ENCODE measurements at places on chromosomes 2 and 18.

GRCh38 chr2:217521820-217522219 is 481.0 kb downstream of the TNS1 start:
- no peak for DNase-seq

DNA sequence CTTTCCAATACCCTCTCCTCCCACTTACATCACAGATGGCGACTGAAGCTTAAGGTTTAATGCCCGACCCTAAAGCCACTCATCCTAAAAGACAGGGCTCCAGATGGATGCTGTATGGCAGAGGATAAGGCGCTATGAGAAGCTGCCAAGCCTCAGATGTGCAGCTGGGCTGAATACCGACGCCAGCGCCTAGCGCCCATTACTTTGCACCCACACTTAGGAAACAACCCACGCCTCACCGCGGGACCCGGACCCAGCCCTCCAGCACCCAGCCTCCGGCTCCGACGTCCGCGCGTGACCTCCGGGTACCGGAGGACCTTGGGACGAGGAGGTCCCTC is 335 bp downstream of the TRAK2 start:
- DNase-seq, result no peak

DNA sequence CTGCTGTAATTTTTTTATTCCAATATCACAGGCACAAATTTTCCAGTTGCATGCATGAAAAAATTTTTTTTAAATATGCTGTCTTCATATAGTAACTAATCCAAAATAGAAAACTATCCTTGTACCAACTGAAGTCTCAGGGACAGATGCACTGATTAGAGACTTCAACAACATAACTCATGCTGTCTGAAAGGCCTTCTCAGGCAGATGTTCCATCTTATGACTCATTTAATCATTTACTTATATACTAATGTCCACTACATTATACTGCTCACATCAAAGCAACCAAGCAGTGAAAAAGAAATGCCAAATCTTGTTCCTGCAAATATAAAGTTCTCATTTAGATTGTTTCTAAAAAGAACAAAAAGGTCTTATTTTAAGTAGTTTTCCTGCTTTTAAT is 53.1 kb downstream of the OLA1 start:
- DNase-seq, result no peak

DNA sequence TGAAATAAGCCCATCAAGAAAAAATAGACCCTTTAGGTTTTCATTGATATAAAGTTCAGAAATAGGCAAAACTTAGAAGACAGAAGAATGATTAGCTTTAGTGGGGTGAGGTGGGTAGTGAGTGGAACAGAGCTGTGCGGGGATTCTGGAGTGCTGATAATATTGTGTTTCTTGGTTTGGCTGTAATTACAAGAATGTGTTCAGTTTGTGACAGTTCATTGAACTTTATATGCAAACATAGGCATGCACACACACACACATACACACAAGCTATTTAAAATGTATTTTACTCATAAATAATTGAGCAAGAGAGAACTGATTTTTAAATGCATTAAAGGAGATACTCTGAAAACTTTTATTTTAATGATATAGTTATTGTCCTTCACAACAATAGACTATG is 17.1 kb downstream of the ARHGAP15 start:
- DNase-seq, result no peak

- DNase-seq, result no peak
Measured at GRCh38 chr18:23143016-23143814, 7.9 kb downstream of the CABLES1 start.

DNA sequence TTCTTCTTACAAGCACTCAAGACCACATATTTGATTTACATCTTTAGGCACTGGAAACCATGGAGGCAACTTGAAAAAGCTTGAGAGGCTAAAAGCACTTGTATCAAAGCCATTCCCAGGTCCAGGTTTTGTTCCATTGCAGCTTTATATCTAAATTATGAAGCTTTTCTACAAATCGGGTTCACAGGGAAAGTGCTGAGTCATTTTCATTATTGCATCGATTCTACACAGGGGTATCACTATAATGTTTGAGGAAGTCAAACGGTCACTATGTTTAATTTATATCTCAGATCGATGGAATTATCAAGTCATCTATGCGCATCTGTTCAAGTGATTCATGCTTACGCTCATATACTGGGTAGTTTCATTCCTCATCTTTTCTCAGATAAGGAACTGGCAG is 118.7 kb downstream of the VWC2L start:
- no peak for DNase-seq

- DNase-seq, result no peak
Measured at GRCh38 chr2:173956454-173956853, 8.7 kb downstream of the SP3 start.

DNA sequence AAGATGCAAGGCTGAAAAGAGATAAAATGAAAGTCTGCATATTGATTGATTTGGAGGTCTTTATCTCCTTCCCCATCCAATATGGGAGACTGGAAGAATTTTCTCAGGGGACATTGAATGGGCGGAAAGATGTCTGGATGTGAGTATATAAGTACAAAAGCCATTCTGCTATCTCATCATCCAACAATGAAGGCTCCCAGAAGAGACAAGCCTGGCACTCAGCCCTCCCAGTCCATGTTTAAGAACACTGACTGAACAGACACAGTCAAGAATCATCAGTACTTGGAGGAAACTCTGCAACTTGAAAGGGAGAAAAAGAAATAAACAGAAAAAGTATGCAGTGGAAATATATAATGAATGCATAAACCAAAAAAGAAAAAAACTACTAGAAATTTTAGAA is 80.9 kb downstream of the PTRHD1 start:
- no peak for DNase-seq

DNA sequence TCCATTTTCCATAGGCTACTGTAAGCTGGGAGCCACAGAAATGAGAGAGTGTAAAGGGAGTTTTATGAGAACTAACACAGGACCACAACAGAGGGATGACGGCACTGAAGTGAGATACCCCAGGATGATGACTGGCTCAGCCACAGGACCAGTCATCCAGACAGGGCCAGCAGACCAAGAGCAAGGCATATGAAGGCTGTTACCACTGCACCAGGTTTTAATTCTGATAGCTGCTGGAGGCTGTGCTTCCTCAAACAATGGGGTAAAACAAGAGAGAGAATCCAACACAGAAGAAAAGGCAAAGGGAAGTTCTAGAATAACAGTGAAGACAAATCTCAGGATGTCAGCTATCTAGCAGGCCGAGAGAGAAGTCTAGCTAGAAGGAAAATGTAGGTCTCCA is 94.9 kb downstream of the BCL2 start:
- DNase-seq, result no peak

DNA sequence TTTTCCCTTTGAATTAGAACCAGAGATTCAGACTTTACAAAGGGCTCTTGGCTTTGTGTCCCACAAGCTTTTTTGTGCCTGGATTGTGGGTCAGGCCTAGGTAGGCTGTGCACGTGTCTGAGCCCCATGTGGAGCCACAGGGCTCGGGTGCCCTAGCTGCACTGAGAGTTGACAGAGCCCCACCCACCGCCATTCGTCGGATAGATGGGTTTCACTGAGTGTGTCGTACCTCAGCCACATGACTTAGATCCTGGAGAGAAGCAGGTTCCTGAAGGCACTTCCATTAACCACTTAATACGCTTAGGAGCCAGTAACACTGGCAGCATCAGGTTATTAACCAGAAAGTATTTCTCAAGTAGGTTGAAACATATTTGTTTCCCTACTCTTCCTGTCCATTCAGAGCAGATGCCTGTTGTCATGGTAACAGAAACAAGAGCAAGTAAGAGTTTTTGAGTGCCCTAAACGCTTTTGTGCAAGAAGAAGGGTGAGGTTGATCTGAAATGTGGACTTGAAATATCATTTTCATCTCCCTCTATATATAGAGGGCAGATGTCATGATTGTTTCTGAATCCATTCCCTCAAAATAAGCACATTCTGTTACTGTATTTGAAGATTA is 30.0 kb downstream of the ADCYAP1 start:
- no peak for DNase-seq

DNA sequence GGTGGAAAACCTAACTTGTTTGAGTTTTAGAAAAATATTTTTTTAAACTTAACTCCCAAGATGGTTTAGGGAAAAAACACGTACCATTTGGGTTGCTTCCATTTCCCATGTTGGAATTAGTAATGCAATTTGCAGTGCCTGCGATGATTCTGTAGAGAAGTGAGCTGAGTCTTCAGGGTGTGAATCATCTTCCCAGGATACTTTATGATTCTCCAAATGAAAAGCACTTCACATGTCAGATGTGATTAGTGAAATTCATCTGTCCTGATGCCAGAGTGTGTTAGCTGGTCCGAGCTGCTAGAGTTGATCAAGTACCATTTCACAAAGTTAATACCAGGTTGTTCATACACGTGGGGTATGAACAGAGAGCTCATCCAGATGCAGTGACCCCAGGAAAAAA is 59.1 kb downstream of the ACOXL start:
- no peak for DNase-seq

DNA sequence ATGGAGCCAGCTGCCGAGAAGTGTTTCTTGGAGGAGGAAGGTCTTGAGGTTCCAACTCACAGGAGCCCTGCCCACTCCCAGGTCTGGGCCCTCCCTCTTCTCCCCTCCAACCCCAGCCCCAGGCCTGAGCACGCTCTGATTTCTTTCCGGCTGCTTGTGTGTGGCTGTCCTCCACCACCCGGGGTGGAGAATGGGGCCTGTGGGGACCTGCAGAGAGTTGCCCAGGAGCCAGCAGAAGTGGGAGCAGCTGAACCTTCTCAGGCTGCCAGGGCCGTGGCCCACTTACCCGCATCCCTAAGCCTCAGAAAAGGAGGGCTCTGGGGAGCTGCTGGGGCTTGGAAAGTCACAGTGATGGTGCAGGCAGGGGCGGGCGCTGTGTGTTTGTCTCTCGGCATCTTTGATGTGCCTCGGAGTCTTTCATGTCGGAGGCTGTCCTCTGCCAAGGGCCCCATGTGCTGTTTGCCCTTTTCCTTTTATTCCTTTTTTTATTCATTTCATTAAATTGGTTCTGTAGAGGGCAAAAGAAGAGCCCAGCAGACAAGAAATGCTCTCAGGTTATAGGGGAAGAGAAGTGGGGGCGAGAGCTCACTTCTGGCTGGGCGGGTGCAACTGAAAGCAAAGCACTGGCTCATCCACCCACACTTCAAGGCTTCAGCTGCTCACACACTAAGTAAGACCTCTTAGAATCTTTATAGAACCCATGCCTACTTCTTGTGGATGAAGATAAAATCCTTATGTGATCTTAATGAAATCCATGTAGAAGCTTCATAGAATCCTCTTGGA is 52.5 kb downstream of the SDC1 start:
- DNase-seq, result no peak

DNA sequence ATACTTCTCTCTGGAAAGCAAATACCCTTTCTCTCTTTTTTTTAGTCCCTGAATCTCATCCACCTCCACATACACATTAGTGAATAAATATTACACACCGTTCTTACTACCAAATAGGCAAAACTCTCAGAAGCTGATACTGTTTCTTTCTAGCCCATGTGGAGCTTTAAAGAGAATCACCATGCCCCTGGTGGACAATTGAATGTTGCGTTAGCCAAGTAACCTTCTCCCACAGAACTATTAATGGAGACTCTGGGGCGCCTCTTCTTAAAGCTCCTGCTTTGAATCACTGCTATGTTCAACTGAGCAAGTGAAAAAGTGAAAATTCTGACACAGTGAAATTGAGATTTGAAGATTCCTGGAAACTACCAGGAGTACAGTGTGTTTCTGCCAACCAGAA is 522.8 kb upstream of the CDH7 start:
- no peak for DNase-seq

DNA sequence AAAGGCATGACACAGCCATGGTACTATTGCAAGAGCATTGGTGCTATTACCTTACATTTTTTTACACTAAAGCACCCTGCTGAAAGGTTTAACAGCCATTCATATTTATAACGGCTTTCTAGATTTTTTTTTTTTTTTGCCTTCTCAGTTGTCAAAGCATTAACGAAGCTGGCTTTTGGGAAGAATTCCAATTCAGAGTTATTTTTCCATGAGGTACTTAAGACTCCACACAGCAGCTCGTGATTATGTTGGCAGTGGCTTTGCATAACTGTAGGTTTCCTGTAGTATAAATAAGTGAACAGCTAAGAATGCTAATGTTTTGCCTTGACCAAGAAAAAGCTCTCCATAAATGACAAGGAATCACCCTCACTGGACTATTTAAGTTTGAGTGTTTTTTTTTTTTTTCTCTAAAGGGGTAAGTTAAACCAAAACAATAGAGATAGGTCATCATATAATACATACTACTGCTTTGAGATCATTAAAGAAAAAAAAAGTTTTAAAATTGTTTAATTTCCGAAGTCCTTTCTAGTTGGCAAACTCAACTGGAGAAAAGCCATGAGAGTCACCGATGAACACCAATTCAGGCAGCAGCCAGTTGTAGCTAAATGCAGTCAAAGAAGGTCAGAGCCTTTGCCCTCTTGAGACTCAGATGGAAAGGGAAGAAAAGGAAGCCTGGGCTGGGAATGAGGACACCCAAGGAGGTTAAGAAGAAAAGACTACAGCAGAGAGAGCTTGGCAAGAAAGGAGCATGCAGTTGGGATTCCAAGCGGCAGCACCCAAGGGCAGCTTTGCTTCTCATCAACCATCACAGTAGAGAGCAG is 187.4 kb upstream of the NCKAP5 start:
- no peak for DNase-seq

DNA sequence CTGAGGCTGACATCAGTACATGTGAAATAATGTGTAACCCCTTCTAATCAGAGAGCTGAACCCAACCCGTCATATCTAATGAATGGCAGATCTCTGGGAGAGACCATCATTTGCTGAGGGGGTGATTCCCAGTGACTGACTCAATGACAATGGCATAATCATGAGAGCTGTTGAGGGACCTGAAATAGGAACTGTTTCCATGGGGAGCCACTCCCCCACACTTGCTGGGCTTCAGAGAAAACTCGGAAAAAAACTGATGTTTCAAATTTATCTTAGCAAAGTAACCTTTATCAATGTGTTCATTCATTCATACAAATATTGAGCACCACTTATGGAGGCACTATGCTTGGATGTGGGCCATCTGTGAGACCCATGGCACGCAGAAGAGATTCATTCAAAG is 93.4 kb upstream of the ZBTB14 start:
- DNase-seq, result no peak

DNA sequence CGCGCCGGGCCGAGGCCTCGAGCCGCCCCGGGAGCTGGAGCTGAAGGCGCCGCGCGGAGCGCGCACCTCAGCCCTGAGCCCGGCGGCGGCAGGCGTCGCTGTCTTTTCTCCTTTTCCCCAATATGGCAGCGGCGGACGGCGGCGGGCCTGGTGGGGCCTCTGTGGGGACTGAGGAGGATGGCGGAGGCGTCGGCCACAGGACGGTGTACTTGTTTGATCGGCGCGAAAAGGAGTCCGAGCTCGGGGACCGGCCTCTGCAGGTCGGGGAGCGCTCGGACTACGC is 369 bp downstream of the SMCHD1 start:
- DNase-seq, result no peak

- DNase-seq, result no peak
Measured at GRCh38 chr2:234446404-234447076, 50.3 kb downstream of the ARL4C start.

DNA sequence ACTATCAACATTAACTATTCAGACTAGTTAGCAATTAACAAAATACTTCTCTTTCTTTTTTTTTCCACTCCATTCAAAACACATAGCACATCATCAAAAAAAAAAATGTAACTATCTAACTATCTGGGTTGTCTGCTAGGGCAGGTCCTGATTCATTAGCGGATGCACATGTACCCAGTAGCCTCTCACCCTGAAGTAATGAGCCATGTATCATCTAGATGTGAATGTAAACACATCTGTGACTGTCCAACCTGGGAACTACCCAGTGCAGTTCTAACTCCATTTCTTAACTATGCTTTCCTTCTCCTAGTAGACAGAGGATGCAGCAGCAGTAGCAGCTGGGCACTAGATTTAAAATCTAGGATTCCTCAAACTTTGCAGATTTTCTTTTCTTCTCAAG is 183.1 kb upstream of the PIK3C3 start:
- no peak for DNase-seq

GRCh38 chr2:11068079-11068741 is 87.1 kb upstream of the SLC66A3 start:
- no peak for DNase-seq

Data from MM.1S (cell line).